NCI-H2171 treated with DMSO at 0.1 percent for 48 hours (cell line): ENCODE measurements at places on chromosomes 7 and 10.
A peak's percentile ranks its signal among the peaks of the same experiment; 100 is the strongest.

DNA sequence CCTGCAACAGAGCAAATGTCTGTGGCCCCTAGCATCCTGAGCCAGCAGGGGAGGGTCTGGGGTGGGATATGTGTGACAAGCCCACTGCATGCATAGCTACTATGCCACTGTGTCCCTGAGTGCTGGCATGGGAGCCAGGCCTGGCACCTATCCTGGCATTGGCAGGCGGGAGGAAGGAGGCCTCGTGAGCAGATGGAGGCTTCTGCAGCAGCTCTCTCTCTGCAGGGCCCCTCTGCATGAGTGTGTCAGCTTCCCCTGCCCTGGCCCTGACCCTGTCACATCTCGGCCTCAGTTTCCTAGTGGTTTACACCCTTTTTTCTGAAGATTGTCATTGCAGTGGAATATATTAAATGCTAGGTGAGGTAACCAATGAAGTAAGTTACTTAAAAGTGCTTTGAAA is 13.1 kb upstream of the IMPDH1 start:
- no peak for DNase-seq

DNA sequence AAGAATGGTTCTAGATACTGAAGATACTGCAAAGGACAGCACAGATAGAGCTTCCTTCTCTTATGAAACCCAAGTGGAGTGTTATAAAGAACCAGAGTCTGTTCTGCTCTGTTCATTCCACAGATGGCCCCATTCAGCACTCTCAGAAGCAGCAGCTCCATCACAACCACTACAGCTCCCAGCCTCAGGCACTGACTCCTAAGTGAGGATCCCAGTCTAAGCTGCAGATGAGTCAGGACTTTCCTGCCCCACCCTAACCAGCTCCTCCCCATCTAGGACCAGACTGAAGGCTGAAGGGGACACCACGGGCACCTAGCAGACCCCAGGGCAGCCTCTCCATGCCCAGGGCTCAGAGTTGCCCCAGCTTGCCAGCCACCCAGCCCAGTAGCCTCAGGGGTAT is 379.8 kb downstream of the GRID1 start:
- no peak for DNase-seq

- DNase-seq: no peak
Measured at GRCh38 chr7:94662548-94662947, 6.6 kb upstream of the SGCE start.

DNA sequence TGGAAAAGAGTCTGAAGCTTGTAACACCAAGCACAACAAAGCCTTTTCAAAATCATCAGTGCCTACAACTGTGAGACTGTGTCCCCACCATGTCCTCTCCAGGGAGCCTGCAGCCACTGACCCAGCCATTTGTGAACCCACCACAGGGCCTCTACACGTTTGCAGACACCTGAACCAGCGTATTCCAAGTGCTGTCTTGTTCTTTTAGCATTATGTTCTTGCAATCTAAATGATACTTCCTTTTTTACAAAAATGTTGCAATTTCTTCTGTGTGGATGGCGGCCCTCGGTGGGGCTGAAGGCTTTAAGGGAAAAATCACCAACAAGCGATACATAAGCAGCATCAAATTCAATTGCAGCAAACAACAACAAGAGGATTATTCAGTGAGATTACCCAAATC is 403.2 kb upstream of the MGMT start:
- DNase-seq: no peak

DNA sequence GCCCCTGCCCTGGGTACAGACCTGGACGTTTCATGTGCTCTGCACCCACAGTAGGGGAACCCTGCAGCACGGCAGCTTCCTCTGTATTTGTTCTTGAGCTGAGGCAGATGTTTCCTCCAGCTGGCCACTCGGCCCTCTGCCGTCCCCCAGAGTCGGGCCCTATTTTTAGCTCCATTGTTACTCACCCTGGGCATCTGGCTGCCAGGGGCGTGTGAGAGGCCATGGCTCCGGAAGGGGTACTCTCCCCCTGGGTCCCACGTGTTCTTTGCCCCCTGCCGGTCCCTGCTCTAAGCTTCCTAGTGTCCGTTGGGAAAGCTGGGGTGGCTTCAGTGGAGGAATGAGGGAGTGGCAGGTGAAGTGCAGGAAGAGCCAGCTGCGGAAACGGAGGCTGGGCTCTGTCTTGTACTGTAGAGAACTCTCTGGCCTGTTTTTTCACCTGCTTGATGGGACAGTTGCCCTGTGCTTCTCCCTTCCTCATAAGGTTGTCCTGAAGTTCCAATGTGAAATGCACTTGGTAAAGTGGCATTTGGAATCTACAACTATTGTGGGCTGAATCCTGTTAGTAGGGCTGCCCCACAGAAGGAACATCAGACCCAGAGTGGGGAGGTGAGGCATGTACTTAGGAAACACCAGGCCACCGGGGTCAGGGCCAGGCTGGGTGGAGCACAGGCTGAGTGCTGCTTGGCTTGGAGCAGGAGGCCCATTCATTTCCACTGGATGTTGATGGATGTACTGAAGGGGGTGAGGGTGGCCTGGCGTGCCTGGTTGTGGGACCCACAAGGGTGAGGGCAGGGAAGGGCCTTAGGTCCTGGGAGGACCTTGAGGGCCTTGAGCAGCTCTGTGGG is 30.6 kb downstream of the PALD1 start:
- peak; percentile 24 for DNase-seq

DNA sequence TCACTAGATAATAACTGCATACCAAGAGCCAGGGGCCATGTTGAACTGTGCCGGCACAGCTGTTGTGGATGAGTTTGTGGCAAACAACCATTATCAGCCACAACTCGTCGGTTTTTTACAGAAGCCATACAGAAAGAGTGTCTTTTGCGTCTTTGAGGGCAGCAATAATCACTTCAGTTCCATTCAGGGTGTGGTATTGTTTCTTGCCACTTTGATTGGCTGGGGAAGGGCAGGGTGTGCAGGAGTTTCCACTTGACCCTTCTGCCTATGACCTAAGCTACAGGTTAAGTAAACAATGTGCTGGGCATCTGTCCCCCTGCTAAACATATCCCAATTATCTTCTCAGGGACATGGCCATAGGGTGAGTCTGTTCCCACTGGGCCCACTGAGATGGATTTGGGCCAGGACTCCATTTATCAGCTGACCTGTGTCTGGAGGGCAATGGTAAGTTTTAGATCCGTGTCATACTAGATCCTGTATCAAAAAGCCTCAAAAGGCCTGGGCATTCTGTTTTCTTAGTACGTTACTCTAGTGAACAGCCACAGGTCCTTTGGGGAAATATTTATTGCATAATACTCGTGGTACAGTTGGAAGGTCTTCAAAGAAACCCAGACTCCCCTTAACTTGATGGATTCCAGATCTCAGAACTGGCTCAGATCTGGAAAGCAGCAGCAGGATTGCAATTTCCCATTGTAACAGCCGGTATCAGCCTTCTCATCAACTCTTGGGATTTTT is 15.9 kb downstream of the ZNF3 start:
- no peak for DNase-seq

- peak; percentile 26 for DNase-seq
Measured at GRCh38 chr10:70803775-70804420, 11.8 kb upstream of the SGPL1 start.

DNA sequence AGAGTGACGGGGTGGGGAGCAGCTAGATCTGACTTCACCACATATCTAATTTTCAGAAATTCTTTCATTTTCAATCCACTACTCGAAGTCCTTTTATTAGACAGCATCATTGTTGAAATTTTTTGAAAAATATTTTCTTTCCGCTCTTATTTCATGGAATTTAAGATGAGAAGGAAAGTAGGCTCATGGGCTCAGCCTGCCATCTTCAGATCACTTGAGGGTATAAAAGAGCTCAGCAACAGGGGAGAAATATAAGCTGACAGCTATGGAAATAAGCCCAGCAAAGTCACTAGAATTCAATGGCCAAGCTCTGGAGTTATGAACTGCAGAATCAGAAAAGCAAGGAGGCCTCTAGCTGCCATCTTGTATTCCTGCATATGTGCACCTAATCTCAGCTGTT is 389.1 kb downstream of the XPNPEP1 start:
- DNase-seq: no peak

GRCh38 chr10:75115137-75115536 is 3.7 kb downstream of the SAMD8 start:
- no peak for DNase-seq

GRCh38 chr10:70761031-70761601 is 24.1 kb downstream of the TBATA start:
- DNase-seq: no peak

DNA sequence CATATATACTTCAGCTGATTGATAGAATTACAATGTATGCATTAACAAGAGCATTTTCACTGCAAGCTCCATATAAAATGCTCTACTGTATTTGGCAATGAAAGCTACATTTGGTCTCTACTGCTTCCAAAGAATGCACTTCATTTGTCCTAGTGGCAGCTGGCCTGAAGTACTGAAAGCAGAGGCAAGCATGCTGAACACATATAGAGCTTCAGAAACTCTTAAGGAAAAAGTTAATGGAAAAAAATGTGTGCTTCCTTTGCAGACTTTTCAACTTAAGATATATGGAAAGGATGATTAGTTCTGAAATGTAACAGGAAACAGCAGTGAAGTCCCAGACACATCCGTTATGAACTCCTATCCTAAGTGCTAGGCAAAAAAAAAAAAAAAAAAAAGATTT is 537.1 kb upstream of the POM121L12 start:
- no peak for DNase-seq
